NCI-H1694 treated with DMSO at 0.1 percent for 48 hours (cell line): ENCODE measurements at places on chromosomes 11 and 22.

DNA sequence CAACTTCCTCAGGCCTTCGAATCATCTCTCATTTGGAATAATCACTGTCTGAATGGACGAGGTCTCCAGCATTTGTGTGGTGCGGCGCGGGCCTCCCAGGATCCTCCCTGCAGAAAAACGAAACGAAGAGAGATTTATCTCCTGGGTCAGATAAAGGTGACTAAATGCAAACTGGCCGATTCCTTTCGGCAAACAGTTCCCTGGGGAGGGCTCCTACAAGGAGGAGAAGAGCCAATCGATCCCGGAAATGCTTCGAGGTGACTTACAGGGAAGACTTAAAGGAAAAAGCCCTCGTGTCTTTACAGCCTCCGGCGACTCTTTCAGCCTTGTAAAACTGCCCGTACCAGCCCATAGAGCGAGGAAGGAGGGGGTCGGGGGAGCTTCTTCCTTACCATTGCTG, 126.5 kb downstream of the MIAT start:
- DNase-seq, result no peak

DNA sequence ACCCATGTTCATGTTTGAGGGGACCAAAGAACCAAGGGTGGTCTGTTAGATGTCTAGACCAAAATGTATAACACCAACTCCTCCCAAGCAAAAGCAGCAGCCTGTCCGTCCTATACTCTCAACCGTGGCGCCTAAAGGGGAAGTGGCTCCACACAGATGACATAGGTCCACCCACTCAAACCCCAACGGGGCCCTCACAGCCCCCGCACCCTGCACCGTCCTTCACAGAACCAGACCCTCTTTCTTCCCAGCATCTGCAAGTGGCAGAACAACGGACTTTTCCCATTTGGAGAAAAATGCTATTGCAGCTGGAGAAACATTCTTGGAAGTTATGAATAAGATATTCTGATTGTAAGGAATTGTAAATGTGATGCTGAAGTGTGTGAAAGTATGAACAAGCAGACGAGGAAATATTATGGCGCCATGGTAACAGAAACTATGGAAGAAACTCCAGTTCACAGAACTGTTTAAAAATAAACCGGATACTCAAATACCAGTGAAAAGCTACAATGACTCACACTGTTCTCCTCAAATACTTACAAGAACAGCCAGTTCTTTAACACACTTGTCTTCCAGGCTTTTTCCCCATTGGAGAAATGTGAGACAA, 76.5 kb upstream of the ARFGAP3 start:
- DNase-seq, result no peak

- DNase-seq, result no peak
These were observed 19.9 kb upstream of the CTSC start for GRCh38 chr11:88357323-88358039.

DNA sequence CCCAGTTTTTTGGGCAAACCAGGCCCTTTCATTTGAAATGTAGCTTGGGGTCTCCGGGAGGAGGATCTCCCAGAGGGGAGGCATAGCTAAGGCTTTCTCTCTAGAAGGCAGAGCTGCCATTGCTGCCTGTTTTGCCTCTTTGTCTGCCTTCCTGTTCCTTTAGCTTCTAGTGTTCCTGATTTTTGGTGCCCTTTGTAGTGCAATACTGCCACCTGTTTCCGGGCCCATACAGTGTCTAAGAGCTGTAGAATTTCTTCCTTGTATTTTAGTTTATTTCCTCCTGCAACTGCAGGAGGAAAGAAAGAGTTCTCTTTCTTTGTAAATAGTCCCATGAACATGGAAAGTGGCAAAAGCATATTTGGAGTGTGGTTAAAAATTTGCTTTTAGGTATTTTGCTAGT, 19.3 kb upstream of the GLYATL1 start:
- DNase-seq, result no peak

GRCh38 chr11:16784666-16785065, 46.2 kb downstream of the C11orf58 start:
- DNase-seq, result no peak

DNA sequence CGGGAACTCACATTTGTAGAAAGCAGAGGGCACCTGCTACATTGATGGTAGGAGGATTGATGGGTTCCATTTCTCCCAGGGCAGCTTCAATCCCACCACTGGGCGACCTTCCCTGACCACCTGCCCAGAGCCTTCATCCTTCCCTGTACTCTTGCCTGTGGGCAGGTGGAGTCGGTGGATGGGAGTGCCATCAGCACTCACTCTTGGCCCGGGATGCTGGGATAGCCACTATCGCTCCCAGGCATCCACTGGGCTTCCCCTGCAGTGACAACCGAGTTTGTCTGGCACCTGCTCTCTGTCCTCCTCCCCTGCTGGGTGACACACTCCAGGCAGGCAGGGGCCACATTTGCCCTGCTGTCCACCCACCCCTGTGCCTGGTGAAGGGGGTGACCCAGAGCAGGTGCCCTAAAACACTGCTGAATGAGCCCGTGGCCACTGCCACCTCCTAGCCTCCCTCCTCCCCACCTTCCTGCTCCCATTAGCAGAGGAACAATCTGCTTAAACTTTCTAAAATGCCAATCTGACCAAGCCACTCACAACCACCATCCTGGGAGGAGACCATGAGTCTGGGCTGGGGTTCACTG, 604.7 kb downstream of the TBC1D22A start:
- no peak for DNase-seq

GRCh38 chr11:353179-353873, 16.0 kb upstream of the B4GALNT4 start:
- no peak for DNase-seq

- DNase-seq, result no peak
These were observed 127.6 kb upstream of the C11orf58 start for GRCh38 chr11:16610738-16611388.

GRCh38 chr11:61630089-61630488, 49.2 kb upstream of the SYT7 start:
- DNase-seq, result no peak

DNA sequence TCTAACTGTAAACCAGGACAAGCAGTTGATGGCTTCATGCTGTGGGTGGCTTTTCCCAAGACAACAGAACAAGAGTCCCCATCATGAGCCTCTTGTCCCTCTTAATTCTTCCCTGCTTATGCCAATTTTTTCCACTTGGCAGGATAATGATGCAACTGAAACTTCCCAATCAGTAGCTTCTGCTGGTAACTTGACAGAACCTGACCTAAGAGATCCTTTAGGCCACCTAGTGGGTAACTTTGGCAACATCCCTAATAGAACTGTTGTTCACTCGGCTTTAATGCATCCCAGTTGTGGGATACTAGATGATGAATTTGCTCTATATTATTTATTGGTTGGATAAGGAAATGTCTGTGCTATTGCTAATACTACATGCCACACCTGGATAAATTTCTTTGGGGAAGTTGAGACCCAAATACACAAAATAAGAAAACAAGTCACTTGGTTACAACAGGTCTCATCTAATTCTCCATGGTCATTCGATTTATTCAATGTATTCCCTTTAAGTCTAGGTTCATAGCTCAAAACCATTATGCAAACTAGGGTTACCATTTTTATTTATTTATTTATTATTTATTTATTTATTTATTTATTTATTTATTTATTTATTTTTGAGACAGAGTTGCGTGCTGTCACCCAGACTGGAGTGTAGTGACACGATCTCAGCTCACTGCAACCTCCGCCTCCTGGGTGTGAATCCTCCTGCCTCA, 41.4 kb upstream of the NFAM1 start:
- DNase-seq, result peak; percentile 63

GRCh38 chr22:44340271-44341239, 27.8 kb upstream of the SHISAL1 start:
- peak; percentile 96 for DNase-seq

DNA sequence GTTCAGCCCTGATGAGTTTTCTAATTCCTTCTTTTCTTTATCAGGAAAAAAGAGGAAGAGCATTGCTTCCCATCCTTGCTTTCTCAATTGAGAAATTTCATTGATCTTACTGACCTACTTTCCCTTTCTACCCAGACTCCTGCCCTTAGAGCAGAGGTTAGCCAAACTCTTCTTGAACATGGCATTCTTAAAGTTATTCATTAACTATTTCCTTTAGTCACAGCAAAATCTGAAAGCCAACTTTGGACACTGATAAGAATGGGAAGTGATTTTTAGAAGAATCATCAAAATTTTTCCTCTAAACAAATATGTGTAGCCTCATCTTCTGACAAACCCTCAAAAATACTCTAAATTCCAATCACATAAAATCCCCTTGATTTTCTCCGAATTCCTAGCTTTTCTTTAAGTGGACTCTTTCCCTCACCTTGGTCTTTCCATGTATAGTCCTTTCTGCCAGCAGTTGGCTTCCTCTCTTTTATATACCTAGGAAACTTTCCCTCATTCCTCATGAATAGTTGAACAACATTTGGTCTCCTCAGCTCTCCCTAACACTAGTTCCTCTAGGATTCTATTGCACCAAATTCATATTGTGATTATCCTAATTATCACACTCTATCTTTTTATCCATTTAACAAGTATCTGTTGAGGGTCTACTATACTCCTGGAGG, 566.7 kb upstream of the CCDC90B start:
- no peak for DNase-seq

GRCh38 chr22:50531546-50531961, 1.7 kb upstream of the TYMP start:
- no peak for DNase-seq
